ENCODE measurements at places on chromosomes 2 and 18.

- DNase-seq = no peak
Measured at GRCh38 chr18:7824970-7825369, 257.9 kb downstream of the PTPRM start.

DNA sequence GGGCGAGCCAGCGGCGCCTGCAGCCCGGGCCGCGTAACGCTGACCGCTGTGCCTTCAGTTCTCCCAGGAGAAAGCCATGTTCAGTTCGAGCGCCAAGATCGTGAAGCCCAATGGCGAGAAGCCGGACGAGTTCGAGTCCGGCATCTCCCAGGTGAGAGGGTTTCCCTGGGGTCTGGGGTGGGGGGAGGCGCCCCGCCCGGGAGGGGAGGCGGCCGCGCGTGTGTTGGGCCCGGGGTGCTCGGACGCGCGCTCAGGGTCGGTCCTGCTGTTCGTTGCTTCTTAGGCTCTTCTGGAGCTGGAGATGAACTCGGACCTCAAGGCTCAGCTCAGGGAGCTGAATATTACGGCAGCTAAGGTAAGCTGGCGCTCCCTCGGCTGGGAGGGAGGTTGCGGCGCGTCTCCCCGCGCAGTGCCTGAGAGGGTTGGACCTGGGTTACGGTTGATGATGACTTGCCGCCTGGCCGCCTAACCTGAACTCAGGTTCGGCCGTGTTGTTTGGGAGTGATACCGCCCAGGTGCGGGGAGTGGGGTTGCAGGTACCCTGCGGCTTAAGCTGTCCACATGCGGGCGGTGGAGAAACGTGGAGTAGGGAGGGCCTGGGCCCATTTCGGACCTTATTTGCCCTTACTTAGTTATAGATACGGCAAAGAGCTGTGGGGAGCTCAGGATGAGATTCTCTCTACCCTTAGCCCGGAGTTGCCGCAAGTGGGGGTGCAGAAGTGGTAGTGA lies 638 bp downstream of the RPS7 start:
- no peak for DNase-seq

- DNase-seq = no peak
Measured at GRCh38 chr2:36376319-36376765, 20.8 kb downstream of the CRIM1 start.

DNA sequence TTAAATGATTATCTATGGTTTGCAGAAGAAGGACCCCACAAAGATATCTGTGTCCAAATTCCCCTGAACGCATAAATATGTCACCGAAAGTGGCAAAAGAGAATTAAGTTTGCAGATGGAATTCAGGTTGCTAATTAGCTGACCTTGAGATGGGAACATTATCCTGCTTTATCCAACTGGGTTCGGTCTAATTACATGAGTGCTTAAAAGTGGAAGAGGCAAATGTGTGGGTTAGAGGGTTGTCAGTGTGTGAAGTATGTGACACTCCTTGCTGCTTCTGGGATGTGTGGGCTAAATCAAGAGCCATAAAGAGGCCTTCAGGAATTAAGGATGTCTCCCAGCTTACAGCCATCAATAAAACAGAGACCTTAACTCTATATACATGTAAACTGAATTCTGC lies 53.5 kb downstream of the CDH19 start:
- no peak for DNase-seq

DNA sequence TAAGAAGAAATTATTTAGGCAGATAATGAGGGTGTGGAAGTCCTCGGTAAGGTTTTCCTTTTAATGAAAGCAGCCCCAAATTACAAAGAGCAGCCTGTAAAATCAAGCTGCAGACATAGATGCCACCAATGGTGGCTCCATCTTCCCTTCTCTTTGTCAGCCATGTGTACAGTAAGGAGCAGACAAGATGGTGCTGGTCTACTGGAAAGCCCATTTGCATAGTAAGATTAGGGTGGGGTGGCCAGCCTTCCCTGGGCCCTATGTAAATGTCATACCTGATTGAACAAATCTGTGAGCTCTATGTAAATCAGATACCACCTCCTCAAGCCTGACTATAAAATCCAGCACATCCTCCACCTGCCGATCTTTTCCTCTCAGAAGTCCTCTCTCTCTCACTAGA lies 154.4 kb upstream of the SERTAD2 start:
- DNase-seq = no peak

DNA sequence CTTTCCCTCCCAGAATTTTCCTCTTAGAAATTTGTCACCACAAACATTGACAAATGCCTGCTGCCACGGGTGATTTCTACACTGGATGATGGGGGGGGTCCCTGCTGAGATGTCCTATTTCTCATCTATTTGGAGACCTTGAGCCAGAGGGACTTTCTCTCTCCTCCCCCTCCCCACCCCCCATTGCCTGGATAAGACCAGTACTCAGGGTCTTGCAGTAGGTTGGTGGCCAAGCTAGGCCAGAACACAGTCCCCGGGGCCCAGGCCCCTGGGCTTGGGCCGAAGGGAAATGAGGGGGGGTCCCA lies 560 bp upstream of the DUSP2 start:
- no peak for DNase-seq

GRCh38 chr2:63764630-63765029 lies 77.1 kb upstream of the UGP2 start:
- no peak for DNase-seq

DNA sequence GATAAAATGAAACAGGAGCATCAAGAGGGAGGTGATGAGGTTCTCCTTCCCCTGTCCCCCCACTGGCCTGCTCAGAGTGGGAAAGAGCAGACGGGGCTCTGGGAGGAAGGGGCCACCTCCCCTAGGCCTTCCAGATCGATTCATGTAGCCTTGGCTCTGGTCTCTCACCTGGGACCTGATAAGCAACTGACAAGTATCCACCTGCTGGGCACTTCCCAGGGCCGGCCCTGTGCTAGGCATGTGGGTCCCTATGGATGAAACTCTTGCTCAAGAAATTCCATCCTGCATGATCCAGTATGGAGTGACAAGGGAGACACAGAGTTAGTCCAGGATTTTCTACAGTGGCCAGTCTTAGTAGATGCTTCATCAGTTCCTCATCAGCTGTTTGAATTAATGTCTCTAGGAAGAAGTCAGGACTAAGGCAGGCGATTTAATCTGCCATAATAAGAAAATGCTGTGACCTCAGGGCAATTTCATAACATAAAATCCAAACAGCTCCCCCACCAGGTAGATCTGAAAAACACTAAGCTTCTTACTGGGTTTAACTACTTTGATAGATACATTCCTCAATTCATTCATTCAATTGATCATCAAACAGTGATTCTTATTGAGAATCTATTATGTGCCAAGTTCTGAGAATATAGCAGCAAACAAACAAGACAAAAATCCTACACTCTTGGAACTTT lies 44.7 kb upstream of the ZFP36L2 start:
- DNase-seq = no peak

- no peak for DNase-seq
Measured at GRCh38 chr2:24239553-24239952, 64.7 kb downstream of the FAM228A start.

DNA sequence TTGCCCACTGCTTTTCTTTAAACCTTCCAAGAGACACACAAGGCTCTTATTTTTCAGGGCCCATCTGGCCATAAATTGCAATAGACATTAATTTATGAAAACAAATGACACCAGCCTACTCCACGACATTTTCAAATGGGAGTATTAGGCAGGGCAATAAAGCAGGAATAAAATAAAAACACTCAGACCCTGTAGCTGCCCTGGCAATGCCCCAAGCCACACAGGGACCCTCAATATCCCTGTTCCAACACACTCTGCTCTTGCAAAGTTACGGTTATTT lies 550.8 kb upstream of the TNP1 start:
- no peak for DNase-seq

DNA sequence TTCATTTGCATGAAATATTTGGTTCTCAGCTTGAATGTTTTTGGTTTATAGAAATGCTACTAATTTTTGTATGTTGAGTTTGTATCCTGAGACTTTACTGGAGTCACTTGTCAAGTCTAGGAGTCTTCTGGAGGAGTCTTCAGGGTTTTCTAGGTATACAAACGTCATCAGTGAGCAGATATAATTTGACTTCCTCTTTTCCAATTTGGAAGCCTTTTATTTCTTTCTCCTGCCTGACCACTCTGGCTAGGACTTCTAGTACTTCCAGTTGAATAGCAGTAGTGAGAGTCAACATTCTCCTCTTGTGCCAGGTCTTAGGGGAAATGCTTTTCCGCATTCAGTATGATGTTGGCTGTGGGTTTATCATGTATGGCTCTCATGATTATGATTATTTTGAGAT lies 55.4 kb upstream of the THUMPD2 start:
- DNase-seq = no peak

GRCh38 chr2:100818606-100819369 lies 1.2 kb upstream of the NPAS2 start:
- DNase-seq = no peak

GRCh38 chr2:180790891-180791290 lies 189.5 kb upstream of the UBE2E3 start:
- peak; percentile 21 for DNase-seq

DNA sequence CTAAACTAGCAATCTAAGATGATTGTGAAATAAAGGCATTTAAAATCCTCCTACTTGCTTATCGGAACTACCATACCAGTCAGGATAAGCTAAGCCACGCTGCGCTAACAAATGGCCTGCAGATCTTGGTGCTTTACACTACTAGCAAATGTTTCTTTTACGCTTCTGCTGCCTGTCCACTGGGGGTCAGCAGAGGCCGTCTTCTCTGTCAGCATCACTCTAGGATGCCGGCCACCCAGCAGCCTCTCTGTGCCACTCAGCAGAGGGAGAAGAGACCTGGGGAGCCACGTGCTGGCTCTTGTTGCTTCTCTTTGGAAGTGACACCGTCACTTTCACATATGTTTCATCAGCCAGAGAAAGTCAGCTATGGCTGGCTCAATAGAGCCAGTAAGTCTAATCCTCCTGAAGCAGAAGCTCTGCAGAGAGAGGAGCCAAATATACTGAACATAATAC lies 36.6 kb downstream of the COPS8 start:
- no peak for DNase-seq

DNA sequence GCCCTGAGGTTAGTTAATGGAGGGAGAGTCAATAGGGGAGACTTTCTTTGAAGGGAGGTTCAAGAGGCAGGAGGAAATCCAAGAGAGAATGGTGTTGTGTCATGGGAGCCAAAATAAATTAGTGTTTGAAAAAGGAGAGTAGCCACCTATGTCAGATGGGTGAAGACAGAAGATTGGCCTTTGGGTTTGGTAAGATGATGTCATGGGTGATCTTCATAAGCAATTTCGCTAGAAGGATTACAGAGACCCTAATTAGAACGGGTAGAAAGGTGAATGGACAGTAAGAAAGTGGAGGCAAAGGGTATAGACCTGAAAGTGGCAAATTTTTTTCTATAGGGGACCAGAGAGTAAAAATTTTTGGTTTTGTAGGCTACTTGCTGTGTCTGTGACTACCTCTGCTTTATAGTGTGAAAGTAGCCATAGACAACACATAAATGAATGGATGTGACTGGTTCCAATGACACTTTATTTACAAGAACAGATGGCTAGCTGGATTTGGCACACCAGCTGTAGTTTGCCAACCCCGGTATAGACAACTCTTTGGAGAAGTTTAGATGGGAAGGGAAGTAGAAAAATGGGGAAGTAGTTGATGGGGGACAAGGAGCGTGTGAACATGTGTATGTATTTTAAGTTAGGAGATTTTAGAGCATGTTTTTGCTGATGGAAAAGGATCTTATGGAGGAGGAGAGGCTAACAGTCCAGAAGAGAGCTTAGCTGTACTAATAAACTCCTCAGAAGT lies 9.3 kb downstream of the STAMBP start:
- DNase-seq = no peak

DNA sequence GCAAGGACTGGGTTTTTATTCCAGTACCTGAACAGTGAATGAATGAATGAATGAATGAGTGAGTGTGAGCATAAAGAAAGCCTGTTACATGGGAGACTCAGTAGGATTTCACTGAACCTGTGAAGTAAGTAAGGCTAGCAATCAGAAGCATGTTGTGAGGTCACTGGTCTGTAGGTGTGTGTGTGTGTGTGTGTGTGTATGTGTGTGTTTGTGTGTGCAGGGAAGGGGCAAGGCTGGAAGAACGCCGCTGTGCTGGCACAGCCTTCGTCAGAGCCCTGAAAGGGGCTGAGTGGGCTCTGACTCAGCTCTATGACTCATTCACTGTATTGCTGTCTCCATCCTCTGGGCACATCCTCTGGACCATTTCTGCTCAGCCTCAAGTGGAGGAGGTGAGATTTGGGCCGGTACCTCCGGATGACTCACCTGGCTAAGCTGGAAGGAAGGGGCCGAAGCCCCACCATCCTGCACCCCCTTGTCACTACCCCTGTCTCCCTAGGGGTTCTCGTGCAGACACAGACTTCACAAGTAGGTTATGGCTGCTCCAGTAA lies 51.4 kb upstream of the MRPL33 start:
- DNase-seq = peak; percentile 98

DNA sequence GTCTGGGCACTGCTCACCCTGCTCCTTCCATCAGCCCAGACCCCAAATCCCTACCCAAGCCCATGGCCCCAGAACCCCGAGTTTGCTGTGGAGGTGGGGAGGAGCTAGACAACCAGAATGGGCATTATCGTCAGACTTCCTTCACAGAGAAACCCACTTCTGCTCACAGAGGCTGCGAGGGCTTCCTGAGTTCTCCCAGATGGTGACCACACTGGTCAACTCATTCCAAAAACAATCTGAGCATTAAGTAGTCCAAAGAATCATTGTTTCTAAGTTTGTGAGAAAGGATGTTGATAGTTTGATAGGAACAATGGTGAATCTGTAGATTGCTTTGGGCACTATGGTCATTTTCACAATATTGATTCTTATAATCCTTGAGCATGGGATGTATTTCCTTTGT lies 60.2 kb downstream of the LRRC30 start:
- no peak for DNase-seq

DNA sequence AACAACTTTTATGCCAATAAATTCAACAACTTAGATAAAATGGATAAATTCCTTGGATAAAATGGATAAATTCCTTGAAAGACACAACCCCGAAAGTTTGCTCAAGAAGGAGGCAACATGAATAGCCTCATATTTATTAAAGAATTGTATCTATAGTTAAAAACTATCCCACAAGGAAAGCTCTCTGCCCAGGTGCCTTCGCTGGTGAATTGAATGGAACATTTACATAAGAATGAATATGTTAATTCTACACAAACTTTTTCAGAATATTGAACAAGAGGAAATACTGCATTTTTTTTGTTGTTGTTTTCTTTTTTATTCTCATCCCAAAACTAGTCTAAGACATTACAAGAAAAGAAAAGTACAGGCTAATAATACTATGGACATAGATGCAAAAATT lies 805.3 kb upstream of the RAB6C start:
- no peak for DNase-seq

Measured in foreskin keratinocyte (primary cell).